ENCODE measurements at places on chromosomes 4 and X.
A peak's percentile ranks its signal among the peaks of the same experiment; 100 is the strongest.

GRCh38 chrX:12447448-12448064 lies 309.3 kb downstream of the FRMPD4 start:
- peak; percentile 65 for DNase-seq

DNA sequence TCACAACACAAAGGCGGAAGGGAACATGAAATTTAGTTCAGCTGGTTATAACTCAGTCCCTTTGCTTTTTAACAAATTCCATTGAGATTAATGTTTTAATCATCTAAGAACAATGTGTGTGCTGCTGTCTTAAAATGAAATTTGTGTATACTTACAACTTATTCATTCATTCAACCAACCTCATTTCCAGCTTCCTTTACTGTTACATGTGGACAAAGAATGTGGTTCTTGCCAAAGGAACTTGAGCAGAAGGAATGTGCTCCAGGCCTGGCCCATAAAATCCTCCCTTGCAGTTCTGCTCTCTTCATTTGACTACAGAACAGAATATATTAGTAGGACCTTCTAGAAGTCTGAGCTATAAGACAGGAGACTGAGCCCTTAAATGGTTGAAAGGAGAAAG lies 176.8 kb upstream of the GLRA2 start:
- peak; percentile 42 for DNase-seq

GRCh38 chr4:75432683-75433082 lies 81.5 kb downstream of the RCHY1 start:
- no peak for DNase-seq

DNA sequence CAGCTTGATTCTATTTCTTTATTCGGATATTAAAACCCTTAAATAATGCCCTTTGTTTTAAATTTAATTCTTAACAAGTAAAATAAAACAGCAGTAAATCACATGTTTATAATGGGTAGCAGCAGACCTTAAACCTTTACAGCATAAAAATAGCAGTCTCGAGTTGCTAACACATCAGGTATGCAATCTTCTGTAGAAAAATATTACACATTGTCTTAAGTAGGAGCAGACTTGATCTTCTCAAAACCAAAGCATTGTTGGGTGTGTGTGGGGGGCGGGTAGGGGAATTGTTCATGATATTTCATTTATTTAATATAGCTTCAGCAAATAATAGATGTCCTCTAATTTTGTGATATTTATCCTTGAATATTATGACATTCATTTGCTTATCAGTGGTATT lies 331.4 kb downstream of the PCDH7 start:
- no peak for DNase-seq

GRCh38 chr4:147821555-147821954 lies 89.7 kb downstream of the ARHGAP10 start:
- no peak for DNase-seq
